Tibial artery (tissue), 4 donors: ENCODE measurements at places on chromosomes 7 and 10.

- no peak for DNase-seq
Measured at GRCh38 chr10:24727786-24728185, 4.1 kb upstream of the ARHGAP21 start.

- no peak for DNase-seq
Measured at GRCh38 chr7:94957061-94957460, 49.7 kb downstream of the PPP1R9A start.

DNA sequence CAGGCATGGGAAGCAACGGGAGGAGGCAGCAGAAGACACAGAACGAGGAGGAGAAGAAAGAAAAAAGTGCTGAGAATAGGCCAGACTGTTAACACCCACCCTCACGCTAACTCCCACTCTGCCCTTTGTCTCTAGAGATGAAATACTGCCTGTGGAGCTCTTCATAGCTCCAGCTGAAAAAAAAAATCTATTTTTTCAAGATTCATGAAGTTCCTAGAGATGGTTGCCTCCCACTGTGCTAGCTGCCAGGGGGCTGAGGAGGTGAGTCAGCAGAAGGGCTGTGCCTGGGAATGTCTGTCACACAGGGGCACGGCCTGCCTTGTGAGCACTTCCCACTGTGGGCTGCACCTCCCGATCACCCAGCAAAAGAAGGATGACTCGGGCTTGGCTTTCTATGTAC lies 144.5 kb downstream of the RNF216 start:
- peak; percentile 84 for DNase-seq

- DNase-seq: no peak
Measured at GRCh38 chr10:24467136-24467535, 256.6 kb downstream of the ARHGAP21 start.

DNA sequence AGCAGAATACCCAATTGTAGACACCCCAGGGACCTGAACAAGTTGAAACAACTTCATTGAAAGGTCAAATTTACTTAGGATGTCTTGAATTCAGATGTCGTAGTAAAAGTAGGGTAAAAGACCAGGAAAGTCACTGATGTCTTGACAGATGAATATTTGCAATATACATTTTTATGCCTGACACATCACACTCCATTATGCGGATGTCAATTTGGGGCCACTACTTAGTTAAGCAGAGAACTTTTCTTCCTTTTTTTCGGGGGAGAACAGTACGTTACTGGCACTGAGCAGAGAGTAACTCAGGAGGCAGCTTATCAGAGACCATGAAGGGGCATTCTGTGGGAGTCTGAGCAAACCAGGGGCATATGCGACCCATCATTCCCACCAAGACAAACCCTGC lies 4.9 kb downstream of the ITGA8 start:
- DNase-seq: no peak

GRCh38 chr10:101414034-101414433 lies 60.1 kb downstream of the BTRC start:
- DNase-seq: no peak

DNA sequence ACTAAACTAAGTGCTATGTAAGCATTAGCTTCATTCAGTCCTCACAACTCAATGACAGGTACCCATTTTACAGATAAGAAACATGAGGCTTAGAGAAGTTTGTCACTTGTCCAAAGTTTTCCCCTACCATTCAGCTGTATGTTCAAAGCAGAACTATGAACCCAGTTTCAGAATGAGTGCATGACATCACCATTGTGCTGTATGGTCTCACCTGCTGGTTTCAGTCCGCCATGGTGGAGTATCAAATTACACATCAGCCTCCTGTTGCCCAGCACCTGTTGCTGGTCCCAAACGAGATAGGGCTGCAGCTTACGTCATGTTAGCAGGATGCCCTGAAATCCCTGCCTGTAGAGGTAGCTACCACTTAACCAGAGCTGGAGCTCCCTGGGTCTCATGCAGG lies 95.0 kb downstream of the DYNC1I1 start:
- no peak for DNase-seq
